ENCODE measurements at places on chromosomes 2 and 18.

GRCh38 chr2:182586426-182586825 is 129.6 kb upstream of the DNAJC10 start:
- no peak for DNase-seq

DNA sequence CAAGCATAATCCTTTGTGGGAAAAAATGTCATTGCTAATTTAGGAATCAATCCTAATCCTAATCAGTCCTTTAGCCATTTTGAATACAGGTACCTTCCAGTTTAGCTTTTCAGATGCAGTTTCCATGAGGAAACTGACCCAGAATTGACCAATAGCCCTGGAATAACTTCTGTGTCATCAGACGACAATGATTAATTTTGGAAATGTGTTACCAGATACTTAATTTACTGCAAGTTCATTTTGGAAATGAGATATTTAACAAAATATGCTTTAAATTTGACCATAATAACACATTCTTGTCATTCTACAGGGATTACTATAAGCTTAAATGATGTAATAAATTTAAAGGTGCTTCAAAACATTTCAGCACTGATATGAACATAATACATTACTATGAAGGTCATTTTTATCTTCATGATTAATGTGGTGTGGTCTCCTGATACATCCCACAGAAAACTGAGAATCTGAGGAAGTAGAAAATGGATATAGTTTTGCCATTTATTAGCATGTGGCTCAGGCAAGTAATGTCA is 129.8 kb upstream of the SH3BP4 start:
- DNase-seq, result no peak

GRCh38 chr2:43948370-43948769 is 47.4 kb downstream of the LRPPRC start:
- no peak for DNase-seq

- no peak for DNase-seq
Measured at GRCh38 chr2:71882949-71883472, 264.7 kb downstream of the CYP26B1 start.

DNA sequence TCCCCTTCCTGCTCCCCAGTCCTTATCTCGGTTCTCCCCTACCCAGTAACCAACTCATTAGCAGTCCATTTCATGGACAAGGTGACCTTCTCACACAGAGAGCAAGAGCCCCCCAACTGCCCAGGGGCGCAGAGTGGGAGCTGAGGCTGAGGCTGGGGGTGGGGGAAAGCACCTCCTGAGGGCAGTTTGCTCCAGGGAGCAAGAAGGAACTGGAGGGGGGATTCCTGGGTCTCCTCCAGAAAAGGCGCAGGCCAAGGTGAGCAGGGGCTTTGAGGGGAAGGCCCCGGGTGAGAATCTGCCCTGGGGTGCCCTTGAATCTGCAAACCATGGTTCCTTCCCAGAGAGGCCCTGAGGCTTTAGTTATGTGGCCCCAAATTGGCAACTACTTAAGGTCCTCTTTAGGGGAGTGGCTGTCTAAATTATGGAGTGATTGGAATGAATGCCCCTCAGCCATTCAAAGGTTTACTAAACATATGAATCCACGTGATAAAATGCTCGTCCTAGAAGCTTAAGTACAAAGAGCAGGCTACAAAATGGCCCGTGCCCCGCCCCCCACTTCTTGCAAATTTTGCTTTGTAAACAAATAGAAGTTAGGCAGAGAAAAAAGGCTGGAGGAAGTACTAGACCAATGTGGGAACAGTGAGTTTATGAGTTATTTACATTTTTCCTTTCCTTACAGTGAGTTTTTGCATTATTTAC is 123.5 kb upstream of the HS6ST1 start:
- DNase-seq, result peak; percentile 8

DNA sequence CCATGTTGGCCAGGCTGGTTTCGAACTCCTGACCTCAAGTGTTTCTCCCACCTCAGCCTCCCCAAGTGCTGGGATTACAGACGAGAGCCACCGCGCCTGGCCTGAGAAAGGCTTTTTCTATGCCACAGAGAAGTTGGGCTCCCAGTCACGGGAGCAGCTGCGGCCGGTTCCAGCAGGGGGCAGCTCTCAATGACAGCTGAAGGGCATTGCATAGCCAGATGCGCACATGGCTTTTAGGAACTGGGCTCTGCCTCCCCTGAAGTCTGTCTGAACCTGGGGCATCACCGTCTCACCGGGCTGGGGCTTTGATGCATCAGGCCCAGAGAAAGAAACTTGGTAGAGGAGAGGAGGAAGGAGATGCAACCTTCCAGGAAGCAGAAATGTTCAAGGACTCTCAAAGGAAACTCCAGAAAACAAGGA is 84.2 kb upstream of the LAPTM4A start:
- DNase-seq, result no peak

GRCh38 chr2:120348134-120348736 is 2.3 kb downstream of the INHBB start:
- DNase-seq, result no peak

- no peak for DNase-seq
Measured at GRCh38 chr2:98796775-98797544, 66.0 kb upstream of the MGAT4A start.

DNA sequence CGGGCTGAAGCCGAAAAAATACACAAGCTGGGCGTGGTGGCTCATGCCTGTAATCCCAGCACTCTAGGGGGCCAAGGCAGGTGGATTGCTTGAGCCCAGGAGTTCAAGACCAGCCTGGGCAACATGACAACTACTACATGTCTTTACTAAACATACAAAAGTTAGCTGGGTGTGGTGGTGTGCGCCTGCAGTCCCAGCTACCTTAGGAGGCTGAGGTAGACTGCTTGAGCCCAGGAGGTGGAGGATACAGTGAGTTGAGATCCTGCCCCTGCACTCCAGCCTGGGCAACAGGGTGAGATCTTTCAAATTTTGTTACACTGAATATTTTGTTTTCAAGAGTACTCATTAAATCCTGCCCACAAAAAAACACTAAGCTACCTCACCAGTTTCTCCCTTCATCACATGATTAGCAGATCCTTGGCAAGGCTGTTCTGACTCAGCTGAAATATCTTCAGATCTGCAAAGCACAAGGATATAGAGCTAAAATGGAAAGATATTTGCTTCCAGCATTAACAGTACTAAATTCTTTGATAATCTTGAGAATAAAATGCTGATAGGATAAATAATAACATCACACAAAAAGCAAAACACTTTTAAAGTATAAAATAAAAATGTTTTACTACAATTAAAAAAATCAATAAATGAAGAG is 28.2 kb upstream of the MCM6 start:
- DNase-seq, result no peak

GRCh38 chr2:2484301-2484700 is 153.2 kb upstream of the MYT1L start:
- DNase-seq, result no peak

DNA sequence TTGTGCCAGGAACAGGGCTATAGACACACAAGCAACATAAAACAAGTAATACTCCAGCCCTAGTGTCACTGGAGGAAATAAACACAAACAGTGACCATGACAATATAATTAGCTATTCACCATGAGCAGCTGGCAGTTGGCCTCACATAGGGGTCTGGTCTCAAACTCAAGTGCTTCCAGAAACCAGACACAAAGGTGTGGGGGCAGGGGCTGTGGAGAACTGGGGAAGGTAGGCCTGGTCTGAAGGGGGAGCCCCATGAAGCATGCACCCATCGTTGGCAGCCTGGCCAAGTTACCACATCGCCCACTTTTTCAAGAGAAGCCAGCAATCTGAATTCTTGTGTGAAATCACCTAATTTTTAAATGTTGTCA is 49.5 kb upstream of the SP3 start:
- DNase-seq, result no peak

DNA sequence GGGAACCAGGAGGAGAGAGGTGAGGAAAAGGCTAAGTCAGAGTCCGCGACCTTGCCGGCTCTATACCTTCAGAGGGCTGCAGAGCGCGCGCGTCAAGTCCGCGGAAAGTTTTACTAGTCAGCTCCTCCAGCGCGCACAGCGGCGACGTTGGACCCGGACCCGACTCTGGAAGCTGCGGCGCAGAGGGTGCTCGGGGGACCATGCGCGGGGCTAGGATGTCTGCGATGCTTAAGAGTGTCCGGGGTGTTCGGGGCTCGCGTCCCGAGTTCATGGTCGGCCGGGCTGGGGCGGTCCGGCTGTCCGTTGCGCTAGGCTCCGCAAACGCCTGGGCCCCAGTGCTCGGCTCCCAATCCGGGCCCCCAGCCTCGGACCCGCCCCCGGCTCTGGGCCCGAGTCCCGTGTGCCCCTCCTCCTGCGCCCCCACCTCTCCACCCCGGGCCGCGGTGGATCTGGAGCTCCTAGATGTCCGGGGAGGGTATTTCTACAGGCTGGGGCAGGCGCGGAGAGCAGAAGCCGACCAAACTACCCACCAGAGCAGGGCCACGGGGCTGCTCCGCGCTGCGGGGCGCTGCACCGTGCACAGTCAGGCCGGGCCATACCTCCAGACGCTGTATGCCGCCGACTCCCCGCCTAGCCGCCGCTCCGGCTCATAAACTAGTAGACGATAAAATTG is at the start of gene LBX2:
Gene LBX2, minus strand, starts transcription at position 337 of the 673 bp plus-strand sequence. Its CDS starts 66 bp downstream, at position 271.
- DNase-seq, result no peak

- no peak for DNase-seq
Measured at GRCh38 chr18:48609820-48610815, 71.3 kb downstream of the CTIF start.

DNA sequence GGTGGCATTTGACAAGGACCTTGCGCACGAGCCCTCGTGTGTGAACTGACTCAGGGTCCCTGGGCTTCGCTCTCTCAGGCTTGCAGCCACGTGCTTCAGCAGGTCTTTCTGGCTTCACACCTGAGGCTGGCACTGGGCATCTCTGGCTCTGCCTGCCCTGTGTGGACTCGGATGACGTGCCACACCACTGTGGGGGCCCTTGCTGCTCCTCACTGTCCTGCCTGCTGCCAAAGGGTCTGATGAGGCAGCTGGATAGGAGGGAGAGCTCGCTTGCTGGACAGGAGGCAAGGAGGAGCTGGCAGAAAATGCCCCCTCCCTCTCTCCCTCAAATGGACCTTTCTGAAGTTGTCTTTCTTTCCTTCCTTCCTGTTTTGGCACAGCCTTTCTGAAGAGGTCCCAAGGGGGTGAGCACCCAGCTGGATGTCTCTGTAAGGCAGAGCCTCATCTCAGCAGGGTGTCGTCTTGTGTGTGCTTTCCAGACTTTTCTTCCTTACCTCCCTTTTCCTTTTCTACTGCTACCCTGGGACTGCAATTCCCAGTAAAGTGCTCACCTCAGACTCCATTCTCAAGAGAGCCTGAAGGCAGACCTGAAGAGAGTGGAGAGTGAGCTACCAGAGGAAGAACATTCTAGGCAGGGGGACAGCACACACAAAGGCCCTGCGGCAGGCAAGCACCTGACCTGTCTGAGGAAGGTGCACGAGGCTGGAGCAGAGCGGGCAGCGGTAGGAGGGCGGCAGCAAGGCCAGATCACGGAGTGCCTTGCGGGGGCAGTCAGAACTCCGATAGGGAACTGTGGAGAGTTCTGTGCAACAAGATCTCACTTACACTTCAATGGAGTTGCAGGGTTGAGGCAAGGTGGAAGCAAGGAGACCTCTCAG is 5.3 kb downstream of the PER2 start:
- no peak for DNase-seq

DNA sequence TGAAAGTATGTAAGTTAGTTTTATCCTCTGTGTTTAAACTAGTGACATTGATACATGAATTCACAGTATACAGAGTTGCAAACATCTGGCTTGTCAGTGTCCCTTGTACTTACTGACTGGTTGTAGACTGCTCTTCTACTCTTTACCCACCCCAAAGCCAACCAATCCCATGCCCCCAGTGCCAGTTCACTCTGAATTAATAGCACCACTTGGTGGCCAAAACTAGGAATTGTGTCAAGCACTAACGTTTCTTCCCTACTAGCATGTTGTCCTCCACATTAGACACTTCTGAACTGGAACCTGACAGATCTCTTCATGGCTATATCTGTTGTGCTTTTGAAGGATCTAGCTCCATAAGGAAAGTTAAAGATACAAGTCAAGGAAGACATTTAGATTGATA is 27.2 kb upstream of the OTX1 start:
- no peak for DNase-seq

GRCh38 chr2:88451811-88452564 is 505 bp downstream of the FOXI3 start:
- no peak for DNase-seq

- DNase-seq, result no peak
Measured at GRCh38 chr2:160388464-160389263, 104.9 kb downstream of the RBMS1 start.

GRCh38 chr2:57973621-57974186 is 72.9 kb upstream of the VRK2 start:
- DNase-seq, result no peak

DNA sequence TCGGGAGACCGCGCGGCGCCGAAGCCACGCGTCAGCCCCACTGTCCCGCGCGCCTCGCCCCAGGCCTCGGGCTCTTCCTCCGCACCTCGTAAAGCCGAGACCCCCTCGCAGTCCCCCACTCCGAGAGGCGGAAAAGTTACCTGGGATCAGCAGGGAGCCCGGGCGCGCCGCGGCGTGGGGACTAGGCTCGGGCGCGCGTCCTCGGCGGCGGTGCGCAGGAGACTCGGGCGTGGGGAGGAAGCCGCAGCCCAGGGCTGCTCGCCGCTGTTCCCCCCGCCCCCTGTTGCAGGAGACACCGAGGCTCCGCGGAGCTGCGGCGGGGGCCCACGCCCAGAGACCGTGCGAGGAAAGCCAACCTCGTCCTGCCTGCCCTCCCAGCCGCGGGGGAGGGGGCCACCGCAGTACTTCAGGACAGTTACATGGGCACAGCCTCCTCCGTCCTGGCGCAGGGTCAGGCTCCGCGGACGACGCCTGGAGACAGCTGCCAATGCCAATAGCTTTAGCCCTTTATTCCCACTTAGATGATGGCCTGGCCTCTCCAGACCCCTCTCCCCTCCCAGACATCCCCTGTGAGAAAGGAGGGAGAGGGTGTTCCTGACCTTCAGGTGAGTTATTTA is at the start of gene EPB41L3:
Gene EPB41L3, minus strand, starts transcription at position 225 of the 617 bp plus-strand sequence. CDS start 54,814 bp downstream, outside the sequence.
- no peak for DNase-seq

DNA sequence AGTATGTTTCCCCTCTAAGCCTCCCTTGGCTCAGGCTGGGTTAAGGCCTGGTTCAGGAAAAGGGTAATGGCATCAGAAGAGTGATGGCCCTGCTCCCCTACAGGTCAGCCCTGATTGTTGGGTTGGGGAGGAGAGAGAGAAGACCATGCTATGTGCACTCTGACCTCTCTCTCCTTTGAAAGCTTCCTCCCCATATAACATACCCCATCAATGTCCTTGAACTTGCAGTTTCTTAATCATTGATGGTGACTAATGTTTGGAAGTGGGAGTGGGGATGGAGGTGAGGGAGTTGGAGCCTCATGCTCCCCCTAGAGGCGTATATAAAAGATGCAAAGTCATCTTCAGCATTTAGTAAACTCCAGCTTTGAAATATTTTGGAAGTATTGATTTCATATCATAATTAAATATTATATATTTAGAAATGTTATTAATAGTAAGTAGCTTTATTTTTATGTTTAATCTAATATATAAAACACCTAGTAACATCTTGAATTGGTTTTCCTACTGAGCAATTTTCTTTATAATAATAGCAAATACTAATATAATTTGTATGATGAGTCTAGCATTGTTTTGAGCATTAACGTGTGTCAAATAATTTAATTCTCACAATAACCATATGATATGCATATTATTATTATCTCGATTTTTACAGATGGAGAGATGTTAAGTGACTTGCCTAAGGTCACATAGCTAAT is 8.8 kb downstream of the PLCL1 start:
- no peak for DNase-seq
